ENCODE measurements at places on chromosomes 2 and 18.

DNA sequence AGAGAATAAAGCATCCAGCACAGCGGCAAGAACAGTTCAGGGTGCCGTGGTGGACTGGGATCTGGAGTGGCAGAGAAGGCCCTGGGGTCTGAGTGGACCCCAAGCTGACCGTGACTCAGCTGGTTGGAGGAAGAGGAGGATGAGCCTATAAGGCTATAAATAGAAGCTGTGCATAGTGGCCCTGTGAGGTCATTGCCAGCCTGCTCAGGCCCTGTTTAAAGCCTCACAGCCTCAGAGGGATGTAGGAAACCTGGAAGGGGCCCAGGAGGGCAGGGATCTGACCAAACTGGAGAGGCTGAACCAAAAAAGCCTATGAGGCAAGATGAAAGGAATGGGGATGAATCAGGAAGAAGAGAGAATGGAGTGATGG, 11.3 kb upstream of the DES start:
- peak; percentile 89 for DNase-seq

DNA sequence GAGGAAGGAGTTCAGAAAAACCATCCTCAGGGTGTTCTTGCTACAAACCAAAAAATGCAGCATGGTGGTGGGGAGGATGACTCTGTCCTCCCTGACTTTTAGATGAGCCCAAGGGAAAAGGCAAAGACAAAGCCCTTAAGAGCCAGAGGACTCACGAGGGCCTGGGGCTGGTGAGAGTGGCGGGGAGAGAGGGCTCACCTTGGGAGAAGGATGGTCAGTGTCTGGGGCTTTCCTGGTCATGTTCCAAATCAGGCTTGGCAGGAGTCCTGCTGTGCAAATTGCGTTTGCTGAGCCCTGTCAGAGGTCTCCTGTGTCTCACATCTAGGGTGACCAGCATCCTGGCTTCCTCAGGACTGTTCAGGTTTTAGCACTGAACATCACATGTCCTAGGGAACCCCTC, 4.7 kb downstream of the UGT1A1 start:
- no peak for DNase-seq

DNA sequence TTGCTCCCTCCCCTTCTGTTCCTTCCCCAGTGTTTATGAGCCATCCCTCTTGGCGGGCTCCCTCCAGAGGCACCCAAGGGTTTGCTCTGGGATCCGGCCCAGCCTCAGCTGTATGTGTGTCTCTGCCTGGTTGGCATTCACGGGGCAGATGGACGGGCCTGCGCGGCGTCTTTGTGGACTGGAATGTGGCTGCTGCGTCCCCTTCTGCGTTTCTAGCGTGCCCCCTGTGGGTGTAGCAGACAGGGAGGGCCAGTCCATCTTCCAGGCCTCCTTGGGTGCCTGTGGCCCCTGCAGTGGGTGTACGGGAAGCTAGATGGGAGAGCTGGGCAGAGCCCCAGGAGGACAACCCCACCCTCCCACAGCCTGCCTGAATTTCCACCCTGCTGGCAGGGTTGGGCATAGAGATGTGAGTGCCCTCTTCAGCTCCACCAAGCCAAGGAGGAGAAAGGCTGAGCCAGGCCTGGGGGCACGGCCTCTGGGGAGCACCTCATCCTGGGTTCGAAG, 15.7 kb downstream of the GPC1 start:
- DNase-seq = no peak

DNA sequence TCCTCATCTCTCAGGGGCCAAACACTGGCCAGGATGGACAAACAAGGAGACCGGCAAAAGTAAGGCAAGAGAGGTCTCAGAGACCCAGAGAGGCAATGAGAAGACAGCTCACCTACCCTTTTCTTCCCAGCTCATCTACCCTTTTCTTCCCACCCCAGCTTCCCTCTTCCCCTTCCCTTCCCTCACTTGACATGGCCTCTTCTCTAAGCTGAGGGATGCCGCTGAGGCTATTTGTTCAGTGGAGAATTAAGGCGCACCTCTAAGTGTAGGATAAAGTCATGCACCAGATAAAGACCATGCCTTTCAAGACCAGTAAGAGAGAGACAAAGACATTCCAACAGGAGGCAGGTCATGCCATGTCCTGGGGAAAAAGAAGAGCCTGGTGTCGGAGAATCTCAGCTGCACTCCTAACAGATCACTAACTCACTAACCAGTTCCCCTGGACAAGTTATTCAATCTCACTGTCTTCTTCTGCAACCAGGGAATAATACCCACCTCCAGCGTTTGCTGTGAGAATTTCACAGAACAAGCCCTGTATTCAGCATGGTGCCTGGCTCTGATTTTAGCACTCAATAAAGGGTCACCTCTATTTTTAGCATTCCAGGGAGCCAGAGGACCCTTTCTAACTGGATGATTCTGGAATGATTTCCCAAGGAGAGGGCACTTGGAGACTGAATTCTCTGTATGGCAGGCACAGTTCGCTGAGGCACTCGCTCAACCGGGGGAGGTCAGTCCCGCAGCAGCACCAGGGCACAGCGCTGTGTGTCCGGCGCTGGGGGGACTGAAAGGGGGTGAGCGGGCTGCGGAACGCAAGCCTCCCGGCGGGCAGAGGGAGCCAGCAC, 3.0 kb upstream of the FOSL2 start:
- DNase-seq = no peak

GRCh38 chr2:37391711-37392110, 47.3 kb downstream of the QPCT start:
- no peak for DNase-seq

DNA sequence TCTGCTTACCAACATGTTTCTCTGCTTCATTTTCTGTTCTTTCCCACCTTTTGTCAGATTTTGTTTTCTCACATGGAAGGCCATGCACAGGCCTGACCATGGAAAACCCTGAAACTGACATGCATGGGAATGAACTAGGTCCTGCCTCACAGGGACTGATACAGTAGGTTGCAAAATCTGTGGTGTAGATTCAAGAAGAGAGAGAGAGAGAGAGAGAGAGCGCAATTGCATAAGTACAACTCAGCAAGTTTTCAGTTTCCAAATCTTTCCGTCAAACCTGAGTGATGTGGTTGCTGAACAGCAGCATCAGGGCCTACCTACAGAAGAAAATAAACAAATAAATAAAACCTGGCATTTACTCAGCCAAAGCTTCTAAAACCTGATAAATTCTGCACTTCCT, 87.5 kb upstream of the RNF152 start:
- no peak for DNase-seq

GRCh38 chr2:120396013-120396860, 50.3 kb downstream of the INHBB start:
- DNase-seq = peak; percentile 79

GRCh38 chr18:33853187-33853586, 275.2 kb downstream of the ASXL3 start:
- DNase-seq = no peak

- DNase-seq = no peak
Measured at GRCh38 chr2:170031288-170031687, 146.7 kb upstream of the MYO3B start.

- DNase-seq = no peak
Measured at GRCh38 chr2:45332567-45332966, 278.5 kb downstream of the SRBD1 start.

- DNase-seq = no peak
Measured at GRCh38 chr18:48940854-48941611, 9.7 kb downstream of the SMAD7 start.

DNA sequence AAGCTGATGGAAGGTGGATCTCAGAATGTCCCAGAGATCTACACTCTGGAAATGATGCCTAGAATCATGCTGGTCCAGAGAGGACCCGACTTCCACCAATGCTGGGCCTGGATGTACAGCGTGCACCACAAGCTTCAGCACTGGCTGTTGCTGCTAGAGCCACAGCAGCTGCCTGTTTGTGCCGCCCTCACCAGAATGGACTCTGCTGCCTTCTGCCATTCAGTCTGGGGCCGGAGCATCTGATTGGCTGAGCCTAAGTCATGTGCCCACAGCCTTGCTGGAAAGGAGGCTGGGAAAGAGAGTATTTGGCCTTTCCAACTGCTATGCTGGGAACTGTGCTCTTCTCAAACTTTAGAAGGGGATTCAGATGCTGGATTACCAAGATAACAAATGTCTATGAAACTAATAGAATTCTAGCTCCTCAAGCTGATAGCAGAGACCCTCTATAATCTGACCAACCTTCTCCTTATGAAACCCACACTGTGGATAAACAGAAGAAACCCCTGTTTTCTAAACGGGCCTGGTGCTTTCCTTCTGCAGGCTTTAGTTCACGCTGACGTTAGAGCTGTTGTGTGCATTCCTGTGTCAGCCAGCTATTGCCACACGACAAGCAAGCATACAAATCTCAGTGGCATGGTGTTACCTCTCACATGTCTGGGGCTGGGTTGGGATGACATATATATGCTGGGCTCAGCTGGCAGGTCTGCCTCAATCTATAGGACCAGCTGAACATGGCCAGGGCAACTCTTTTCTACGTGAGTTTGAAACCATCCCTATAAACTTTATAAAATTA, 4.1 kb upstream of the LOXHD1 start:
- DNase-seq = peak; percentile 11

GRCh38 chr2:141906678-141907077, 224.1 kb downstream of the LRP1B start:
- no peak for DNase-seq

GRCh38 chr2:45178854-45179253, 169.6 kb upstream of the SIX2 start:
- DNase-seq = no peak

GRCh38 chr2:214699236-214699635, 110.2 kb downstream of the BARD1 start:
- no peak for DNase-seq

DNA sequence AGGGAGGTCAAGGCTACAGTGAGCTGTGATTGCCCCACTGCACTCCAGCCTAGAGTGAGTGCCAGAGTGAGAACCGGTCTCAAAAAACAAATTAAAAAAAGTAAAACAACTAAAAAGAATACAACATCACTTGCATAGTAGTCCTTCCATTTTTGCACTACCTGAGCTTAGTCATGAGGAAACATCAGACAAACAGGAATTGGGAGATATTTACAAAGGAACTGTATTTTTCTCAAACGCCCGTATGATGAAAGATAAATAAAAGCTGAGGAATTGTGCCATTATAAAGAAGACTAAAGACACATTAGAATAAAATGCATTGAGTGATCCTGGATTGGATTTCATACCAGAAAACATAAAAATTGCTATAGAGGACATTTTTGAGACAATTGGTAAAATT, 50.0 kb upstream of the ATP8B1 start:
- no peak for DNase-seq

DNA sequence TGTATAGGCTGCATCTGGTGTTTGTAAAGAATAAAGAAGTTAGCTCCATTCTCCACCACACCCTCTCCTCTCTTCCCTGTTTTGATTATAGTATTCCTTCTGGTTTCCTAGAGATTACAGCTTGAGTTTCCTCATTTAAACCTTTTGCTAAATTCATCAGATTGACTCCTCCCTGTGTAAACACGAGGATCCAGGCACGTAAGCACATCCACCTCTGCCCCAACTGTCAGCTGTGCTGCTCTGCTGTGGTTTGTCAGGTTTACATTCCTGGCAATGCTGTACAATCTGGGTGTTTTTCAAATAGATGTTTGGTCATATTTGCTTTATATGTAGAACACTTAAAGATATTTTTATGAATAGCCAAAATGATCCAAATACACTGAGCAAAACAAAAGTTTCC, 302.8 kb downstream of the PTGR3 start:
- no peak for DNase-seq

DNA sequence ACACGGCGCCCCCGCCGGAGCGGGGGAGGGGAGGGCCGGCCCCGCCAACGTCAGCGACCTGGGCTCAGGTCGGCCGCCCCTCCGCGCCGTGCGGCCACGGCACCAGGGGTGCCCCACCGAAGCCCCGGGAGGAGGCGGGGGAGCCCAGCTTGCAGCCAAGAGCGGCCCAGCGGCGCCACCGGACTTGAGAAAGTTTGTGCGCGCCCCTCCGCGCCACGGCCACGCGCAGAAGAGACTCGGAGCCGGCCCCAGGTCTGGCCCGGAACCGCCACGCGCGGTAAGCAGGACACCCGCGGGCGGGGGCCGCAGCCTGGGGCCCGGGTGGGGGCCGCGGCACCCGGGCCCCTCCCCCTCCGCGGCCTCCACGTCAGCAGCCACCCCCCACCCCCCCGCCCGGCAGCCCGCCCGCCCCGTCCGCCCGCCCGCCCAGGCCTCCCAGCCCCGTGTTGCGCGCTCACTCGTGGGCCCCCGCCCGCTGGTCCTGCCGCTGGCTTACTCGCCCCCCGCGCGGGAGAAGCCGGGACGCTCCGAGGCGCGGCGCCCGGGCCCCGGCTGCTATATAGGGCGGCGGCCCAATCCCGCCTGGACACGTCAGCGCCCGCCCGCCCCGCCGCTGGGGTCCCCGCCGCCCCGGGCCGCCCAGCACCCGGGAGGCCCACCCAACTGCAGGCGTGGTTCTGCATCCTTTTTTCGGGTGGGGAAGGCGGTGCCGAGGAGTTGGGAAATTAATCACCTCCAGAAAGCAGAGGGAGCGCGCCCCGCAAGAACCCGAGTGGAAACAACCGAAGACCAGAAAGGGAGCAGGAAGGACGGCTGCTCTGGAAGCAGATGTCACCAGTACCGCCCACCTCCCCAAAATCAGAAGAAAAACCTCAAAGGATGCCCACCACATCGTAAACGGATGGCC, 42.9 kb downstream of the HDLBP start:
- peak; percentile 74 for DNase-seq

GRCh38 chr2:56268856-56269255, 85.1 kb downstream of the CCDC85A start:
- DNase-seq = no peak

- peak; percentile 76 for DNase-seq
Measured at GRCh38 chr2:236744281-236744705, 174.7 kb downstream of the ACKR3 start.

DNA sequence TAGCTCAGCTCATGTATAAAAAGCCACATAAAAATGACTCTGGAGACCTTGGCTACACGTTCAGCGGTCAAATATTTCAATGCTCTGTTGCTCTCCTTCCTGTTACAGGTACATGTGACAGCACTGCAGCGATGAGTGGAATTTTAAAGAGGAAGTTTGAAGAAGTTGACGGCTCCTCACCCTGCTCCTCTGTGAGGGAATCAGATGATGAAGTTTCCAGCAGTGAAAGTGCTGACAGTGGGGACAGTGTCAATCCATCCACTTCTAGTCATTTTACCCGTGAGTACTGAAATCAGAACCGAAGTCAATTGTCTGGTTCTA, 125.4 kb downstream of the CSRNP3 start:
- no peak for DNase-seq

DNA sequence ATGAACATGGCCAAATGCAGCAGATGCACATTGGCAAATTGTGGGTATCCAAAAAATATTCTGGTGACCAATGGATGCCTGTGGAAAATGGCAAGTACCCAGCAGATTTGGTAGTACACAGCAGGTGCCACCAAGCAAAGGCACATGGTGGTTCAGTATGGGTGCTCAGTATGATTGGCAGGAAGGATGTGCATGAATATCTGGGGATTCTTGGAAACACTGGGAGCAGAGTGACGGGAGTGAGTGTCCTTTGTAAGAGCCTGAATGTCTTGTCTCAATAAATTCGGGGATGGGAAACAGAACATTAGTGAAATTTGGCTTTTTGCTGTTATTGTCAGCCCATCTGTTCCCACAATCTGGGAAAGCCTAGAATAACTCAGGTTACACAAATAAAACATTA, 36.8 kb upstream of the ACADL start:
- no peak for DNase-seq
